Chondrocyte (in vitro differentiated cells): ENCODE measurements at places on chromosomes 6 and 20. TPM values are rescaled to one million over a fixed set of nuclear protein-coding genes. Genes with fewer than 3 reads are reported as not detected.

Gene PI3
- total RNA-seq = not detected in 3 replicates

Gene METTL24
- total RNA-seq = 0.62 to 0.67 TPM in 2 of 3 replicates, not detected in the other

Gene MYH7B
- total RNA-seq = 0.30 to 0.64 TPM in 2 of 3 replicates, not detected in the other

Gene SAMD5
- total RNA-seq = 9.2 to 23.9 TPM (median 9.4 TPM) in 3 replicates

Gene OLIG3
- not detected in 3 replicates for total RNA-seq

Gene KCNK16
- not detected in 3 replicates for total RNA-seq

Gene DAAM2
- total RNA-seq = 137 to 142 TPM (median 142 TPM) in 3 replicates

- DNase-seq = no peak
Observed at GRCh38 chr6:7463785-7464184, 74.2 kb downstream of the RIOK1 start.

GRCh38 chr6:149895833-149896271 is 2.1 kb downstream of the RAET1E start:
- DNase-seq = no peak

DNA sequence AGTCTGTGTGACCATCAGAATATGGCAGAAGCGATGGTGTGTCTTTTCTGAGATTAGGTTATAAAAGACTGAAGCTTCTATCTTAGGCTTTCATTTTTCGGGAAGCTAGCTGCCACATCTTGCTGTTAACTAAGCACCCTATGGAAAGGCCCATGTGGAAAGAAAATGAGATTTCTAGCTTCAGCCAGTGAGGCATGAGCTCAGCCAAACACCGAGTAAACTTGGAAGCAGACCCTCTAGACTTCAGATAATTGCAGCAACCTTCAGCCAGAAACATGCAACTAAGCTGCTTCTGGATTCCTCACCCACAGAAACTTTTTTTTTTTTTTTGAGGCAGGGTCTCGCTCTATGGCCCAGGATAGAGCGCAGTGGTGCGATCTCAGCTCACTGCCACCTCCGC is 20.6 kb downstream of the LOC128125822 start:
- no peak for DNase-seq

DNA sequence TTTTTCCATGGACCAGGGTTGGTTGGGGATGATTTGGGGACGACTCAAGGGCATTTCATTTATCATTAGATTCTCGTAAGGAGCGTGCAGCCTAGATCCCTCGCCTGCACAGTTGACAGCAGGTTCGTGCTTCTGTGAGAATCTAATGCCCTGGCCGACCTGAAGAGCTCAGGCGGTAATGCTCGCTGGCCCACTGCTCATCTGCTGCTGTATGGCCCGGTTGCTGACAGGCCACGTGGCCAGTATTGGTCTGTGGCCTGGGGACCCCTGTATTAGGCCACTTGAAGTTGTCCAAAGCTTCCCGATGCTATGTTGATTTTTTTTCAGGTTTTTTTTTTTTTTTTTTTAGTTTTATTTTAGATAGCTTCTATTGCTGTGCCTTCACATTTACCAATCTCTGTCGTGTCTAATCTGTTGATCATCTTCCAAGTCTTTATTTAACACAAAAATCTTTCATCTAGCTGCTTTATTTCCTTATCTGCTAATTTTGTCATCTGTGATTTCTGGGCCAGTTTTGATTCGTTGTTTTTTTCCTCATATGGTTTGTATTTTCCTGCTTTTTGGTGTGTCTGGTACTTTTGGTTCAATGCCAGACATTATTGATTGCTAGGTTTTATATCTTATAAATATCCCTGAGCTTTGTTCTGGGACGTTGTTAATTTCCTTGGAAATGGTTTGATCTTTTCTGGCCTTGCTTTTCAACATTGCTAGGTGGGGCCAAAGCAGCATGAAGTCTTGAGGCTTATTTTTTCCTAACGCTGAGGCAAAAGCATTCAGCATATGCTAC is 41.1 kb downstream of the DYNLT1 start:
- DNase-seq = no peak

DNA sequence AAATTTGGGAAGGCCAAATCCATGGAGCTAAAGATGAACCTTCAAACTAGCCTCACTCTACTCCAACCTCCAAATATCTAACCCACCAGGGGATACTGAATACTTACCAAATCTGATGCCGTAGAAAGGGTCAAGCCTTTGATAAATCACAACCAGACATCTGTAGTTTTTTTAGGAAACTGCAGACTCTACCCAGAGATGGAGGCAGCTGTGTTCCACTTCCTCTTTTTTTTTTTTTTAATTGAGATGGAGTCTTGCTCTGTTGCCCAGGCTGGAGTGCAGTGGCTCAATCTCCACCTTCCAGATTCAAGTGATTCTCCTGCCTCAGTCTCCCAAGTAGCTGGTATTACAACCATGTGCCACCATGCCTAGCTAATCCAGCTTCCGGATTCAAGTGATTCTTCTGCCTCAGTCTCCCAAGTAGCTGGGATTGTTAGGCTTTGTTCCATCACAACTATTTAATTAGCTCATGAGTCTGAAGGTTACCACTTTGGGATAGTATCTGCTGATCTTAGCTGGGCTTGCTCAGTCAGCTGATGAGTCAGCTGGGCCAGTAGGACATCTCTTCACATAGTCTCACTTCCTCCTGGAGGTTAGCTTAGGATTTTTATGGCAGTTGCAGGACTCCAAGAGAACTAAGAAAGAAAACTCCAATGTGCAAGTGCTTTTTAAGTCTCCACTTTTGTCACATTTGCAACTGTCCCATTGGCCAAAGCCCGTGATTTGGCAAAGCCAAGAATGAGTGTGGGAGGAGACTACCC is 13.3 kb downstream of the FRK start:
- no peak for DNase-seq

GRCh38 chr6:91185072-91185471 is 598.2 kb upstream of the MAP3K7 start:
- no peak for DNase-seq

GRCh38 chr6:50816947-50817645 is 1.6 kb upstream of the TFAP2B start:
- DNase-seq = no peak

GRCh38 chr6:34709386-34709785 is 12.8 kb upstream of the ILRUN start:
- no peak for DNase-seq

- no peak for DNase-seq
Observed at GRCh38 chr6:136609873-136610706, 59.9 kb upstream of the MAP7 start.
